ENCODE measurements at places on chromosomes 4 and X. TPM values are rescaled to one million over a fixed set of nuclear protein-coding genes. Genes with fewer than 3 reads are reported as not detected.

- no peak overlapping the region for H3K4me3 ChIP-seq
- no peak overlapping the region for H3K27ac ChIP-seq
- no peaks in the 10 kb centered on the region for H3K4me1 ChIP-seq
- DNase-seq: no peak
- no peaks in the 10 kb centered on the region for H3K36me3 ChIP-seq
- no peaks in the 10 kb centered on the region for H3K27me3 ChIP-seq
These were observed 877.3 kb upstream of the INTU start for GRCh38 chr4:126755506-126755905.

GRCh38 chrX:68490644-68491043 lies 8.2 kb upstream of the YIPF6 start:
- H3K36me3 ChIP-seq: no peaks in the 10 kb centered on the region
- H3K4me3 ChIP-seq: no peak overlapping the region
- H3K27ac ChIP-seq: no peak overlapping the region
- no peaks in the 10 kb centered on the region for H3K4me1 ChIP-seq

- H3K27me3 ChIP-seq: no peaks in the 10 kb centered on the region
- H3K4me1 ChIP-seq: no peaks in the 10 kb centered on the region
- no peak overlapping the region for H3K27ac ChIP-seq
- no peaks in the 10 kb centered on the region for H3K36me3 ChIP-seq
- no peak for DNase-seq
- no peak overlapping the region for H3K4me3 ChIP-seq
These were observed 1.2 kb upstream of the MAGEA10 start for GRCh38 chrX:152139589-152139988.

- H3K27ac ChIP-seq: no peak overlapping the region
- H3K27me3 ChIP-seq: no peaks in the 10 kb centered on the region
- no peaks in the 10 kb centered on the region for H3K4me1 ChIP-seq
- no peaks in the 10 kb centered on the region for H3K36me3 ChIP-seq
- DNase-seq: no peak
- no peak overlapping the region for H3K4me3 ChIP-seq
These were observed 18.6 kb downstream of the ZCCHC4 start for GRCh38 chr4:25330905-25331808.

The CT83 gene
- not detected for total RNA-seq
